ENCODE measurements at places on chromosomes 4 and X.
A peak's percentile ranks its signal among the peaks of the same experiment; 100 is the strongest.

GRCh38 chrX:52280812-52281211 lies 88.0 kb upstream of the XAGE2 start:
- peak; percentile 2 for DNase-seq

- peak; percentile 14 for DNase-seq
These were observed 168.9 kb downstream of the ZNF674 start for GRCh38 chrX:46376246-46376885.

GRCh38 chrX:499870-500364 lies 113.2 kb upstream of the PPP2R3B start:
- no peak for DNase-seq

DNA sequence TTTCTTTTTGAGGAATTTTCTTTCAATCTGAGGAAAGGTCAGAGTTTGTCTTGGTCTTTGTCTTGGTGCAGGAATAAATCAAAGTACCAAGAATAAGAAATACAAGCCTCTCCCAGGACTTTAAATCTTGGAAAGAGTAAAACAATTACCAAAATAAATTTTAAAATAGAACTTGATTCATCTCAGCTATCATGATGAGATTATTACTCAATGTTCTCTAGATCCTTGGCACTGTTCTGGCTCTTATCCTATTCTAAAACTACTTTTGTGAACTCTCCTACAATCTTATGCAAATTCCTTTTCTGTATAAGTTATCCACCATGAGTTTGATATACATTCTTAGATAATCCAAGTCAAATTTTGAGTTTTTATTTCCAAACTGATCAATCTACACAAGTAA lies 464.3 kb downstream of the PPARGC1A start:
- DNase-seq, result no peak

- DNase-seq, result no peak
These were observed 52.3 kb upstream of the SCML1 start for GRCh38 chrX:17685026-17685425.

Data from AML-193 (cell line).